ENCODE measurements at places on chromosomes 3 and 15. TPM values are rescaled to one million over a fixed set of nuclear protein-coding genes. Genes with fewer than 3 reads are reported as not detected.

GOLGA8T gene
- 0.04 TPM for polyA plus RNA-seq

GRCh38 chr15:50049871-50050270 lies 69.2 kb downstream of the ATP8B4 start:
- no peak overlapping the region for H3K27ac ChIP-seq
- no peak for DNase-seq
- H3K4me1 ChIP-seq, result no peaks in the 10 kb centered on the region
- no peaks in the 10 kb centered on the region for H3K36me3 ChIP-seq
- H3K27me3 ChIP-seq, result peaks cover 4% of the 10 kb centered on the region

AMIGO3 gene
- 1.2 TPM for polyA plus RNA-seq

GOLGA6L22 gene
- not detected for polyA plus RNA-seq

- no peaks in the 10 kb centered on the region for H3K36me3 ChIP-seq
- H3K27ac ChIP-seq, result peak overlapping the region; percentile 67
- H3K4me3 ChIP-seq, result peak overlapping the region; percentile 72
- H3K27me3 ChIP-seq, result peaks cover 3% of the 10 kb centered on the region
- DNase-seq, result peak; percentile 1
- peaks cover 9% of the 10 kb centered on the region for H3K4me1 ChIP-seq
Observed at GRCh38 chr15:72685301-72685924, 569 bp downstream of the HIGD2B start.

DNA sequence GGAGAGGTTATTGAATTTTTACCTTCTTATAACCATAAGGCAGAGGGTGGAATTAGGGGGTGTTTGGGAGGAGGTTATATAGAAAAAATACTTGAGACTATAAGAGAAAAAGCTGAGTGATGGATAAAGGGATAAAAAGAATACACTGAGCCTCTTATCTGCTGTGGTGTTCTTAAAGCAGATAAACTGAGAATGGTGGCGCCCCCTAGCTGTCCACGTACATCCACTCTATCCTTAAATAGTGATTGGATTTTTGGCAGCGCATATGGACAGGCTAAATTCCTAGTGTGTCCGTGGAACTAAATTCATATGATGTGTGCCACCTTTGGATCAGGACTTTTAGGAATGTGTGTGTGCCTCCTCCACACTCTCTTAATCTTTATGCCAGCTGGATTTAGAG lies 121.1 kb downstream of the OXSM start:
- DNase-seq, result peak; percentile 14
- no peaks in the 10 kb centered on the region for H3K4me1 ChIP-seq
- H3K27me3 ChIP-seq, result no peaks in the 10 kb centered on the region
- H3K36me3 ChIP-seq, result no peaks in the 10 kb centered on the region
- H3K4me3 ChIP-seq, result no peak overlapping the region
- H3K27ac ChIP-seq, result no peak overlapping the region

GRCh38 chr3:69235882-69236281 lies 113.5 kb upstream of the LMOD3 start:
- peaks cover 47% of the 10 kb centered on the region for H3K4me1 ChIP-seq
- no peak overlapping the region for H3K27ac ChIP-seq
- no peak overlapping the region for H3K4me3 ChIP-seq
- no peak for DNase-seq
- H3K36me3 ChIP-seq, result peaks cover 5% of the 10 kb centered on the region

- H3K27me3 ChIP-seq, result peaks cover 12% of the 10 kb centered on the region
- H3K4me3 ChIP-seq, result no peak overlapping the region
- no peak overlapping the region for H3K27ac ChIP-seq
- no peaks in the 10 kb centered on the region for H3K36me3 ChIP-seq
- H3K4me1 ChIP-seq, result no peaks in the 10 kb centered on the region
Observed at GRCh38 chr3:184479426-184480126, 82.0 kb upstream of the EPHB3 start.

GRCh38 chr15:40746916-40747418 lies 8.1 kb downstream of the RMDN3 start:
- no peak overlapping the region for H3K4me3 ChIP-seq
- H3K27me3 ChIP-seq, result no peaks in the 10 kb centered on the region
- H3K4me1 ChIP-seq, result no peaks in the 10 kb centered on the region
- no peak overlapping the region for H3K27ac ChIP-seq

GRCh38 chr3:65020281-65021160 lies 332.7 kb upstream of the ADAMTS9 start:
- no peaks in the 10 kb centered on the region for H3K4me1 ChIP-seq
- H3K27ac ChIP-seq, result no peak overlapping the region
- no peak overlapping the region for H3K4me3 ChIP-seq
- H3K36me3 ChIP-seq, result no peaks in the 10 kb centered on the region
- no peaks in the 10 kb centered on the region for H3K27me3 ChIP-seq

GRCh38 chr15:57609805-57610529 lies 18.3 kb downstream of the MYZAP start:
- peak; percentile 94 for DNase-seq
- no peak overlapping the region for H3K4me3 ChIP-seq
- H3K4me1 ChIP-seq, result peaks cover 25% of the 10 kb centered on the region
- peaks cover 10% of the 10 kb centered on the region for H3K36me3 ChIP-seq
- no peaks in the 10 kb centered on the region for H3K27me3 ChIP-seq

ARHGAP31 gene
- 20.1 TPM for polyA plus RNA-seq

CCR9 gene
- polyA plus RNA-seq, result not detected

DNA sequence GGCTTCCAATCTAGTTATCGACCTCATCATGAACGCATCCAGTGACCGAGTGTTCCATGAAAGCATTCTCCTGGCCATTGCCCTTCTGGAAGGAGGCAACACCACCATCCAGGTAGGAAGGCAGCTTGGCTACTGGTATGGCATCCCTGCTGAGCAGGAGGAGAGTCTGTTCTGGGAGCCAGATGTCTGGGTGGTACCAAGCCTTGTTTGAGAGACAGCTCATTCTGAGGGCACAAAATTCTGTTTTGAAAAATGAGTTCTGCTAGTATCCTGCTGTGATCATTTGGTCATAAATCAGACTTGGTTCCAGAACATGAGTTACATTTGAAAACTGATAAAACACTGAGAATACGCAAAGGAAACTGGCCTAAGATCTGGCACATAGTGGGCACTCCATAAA lies 242.1 kb downstream of the ITPR1 start:
- H3K36me3 ChIP-seq, result no peaks in the 10 kb centered on the region
- no peak for DNase-seq
- H3K4me1 ChIP-seq, result no peaks in the 10 kb centered on the region
- no peak overlapping the region for H3K4me3 ChIP-seq

GRCh38 chr15:66039117-66039871 lies 170.0 kb downstream of the RAB11A start:
- peaks cover 19% of the 10 kb centered on the region for H3K27me3 ChIP-seq
- H3K4me3 ChIP-seq, result no peak overlapping the region
- no peaks in the 10 kb centered on the region for H3K4me1 ChIP-seq
- H3K27ac ChIP-seq, result no peak overlapping the region

RTP1 gene
- polyA plus RNA-seq, result not detected

SLC7A14 gene
- 0.57 TPM for polyA plus RNA-seq

- H3K27ac ChIP-seq, result no peak overlapping the region
- H3K27me3 ChIP-seq, result no peaks in the 10 kb centered on the region
- H3K36me3 ChIP-seq, result no peaks in the 10 kb centered on the region
- no peak overlapping the region for H3K4me3 ChIP-seq
Observed at GRCh38 chr3:117734496-117734895, 1024.9 kb downstream of the TUSC7 start.

DNA sequence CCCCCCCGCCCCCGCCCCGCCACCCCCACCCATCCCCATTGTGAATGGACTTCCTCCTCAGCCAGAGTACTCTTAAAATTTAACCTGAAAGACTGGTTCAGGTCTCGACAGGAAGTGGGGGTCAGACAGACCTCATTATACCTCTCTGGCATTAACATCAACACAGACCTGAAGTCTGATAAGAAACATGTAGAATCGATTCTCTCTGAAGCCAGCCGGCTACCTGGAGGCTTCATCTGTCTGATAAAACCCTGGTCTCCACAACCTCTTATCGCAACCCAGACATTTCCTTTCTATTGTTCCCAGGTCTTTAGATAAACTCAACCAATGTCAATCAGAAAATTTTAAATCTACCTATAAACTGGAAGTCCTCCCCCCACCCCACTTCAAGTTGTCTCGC lies 42.6 kb downstream of the SLCO2A1 start:
- no peaks in the 10 kb centered on the region for H3K27me3 ChIP-seq
- peaks cover 22% of the 10 kb centered on the region for H3K4me1 ChIP-seq
- no peaks in the 10 kb centered on the region for H3K36me3 ChIP-seq
- DNase-seq, result peak; percentile 36
- no peak overlapping the region for H3K27ac ChIP-seq

DNA sequence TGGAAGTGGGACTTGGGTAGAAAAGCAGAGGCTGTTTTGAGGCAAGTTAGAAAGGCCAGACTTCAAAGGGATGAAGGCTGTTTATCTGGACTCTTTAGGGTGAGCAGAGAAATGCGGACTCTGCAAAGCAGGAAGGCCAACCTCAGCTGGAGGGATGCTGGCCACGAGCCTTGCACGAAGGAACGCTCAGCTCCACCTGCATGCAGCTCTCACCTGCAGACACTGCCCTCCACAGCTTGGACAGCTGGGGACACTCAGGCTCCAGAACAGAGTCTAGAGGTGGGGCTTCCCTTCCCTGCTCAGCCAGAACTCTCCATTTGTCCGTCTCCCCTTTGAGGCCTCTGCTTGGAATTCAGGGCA lies 229.7 kb downstream of the ADAMTS17 start:
- no peaks in the 10 kb centered on the region for H3K27me3 ChIP-seq
- no peak overlapping the region for H3K27ac ChIP-seq
- no peaks in the 10 kb centered on the region for H3K36me3 ChIP-seq
- H3K4me3 ChIP-seq, result no peak overlapping the region

CXCR6 gene
- not detected for polyA plus RNA-seq

DNA sequence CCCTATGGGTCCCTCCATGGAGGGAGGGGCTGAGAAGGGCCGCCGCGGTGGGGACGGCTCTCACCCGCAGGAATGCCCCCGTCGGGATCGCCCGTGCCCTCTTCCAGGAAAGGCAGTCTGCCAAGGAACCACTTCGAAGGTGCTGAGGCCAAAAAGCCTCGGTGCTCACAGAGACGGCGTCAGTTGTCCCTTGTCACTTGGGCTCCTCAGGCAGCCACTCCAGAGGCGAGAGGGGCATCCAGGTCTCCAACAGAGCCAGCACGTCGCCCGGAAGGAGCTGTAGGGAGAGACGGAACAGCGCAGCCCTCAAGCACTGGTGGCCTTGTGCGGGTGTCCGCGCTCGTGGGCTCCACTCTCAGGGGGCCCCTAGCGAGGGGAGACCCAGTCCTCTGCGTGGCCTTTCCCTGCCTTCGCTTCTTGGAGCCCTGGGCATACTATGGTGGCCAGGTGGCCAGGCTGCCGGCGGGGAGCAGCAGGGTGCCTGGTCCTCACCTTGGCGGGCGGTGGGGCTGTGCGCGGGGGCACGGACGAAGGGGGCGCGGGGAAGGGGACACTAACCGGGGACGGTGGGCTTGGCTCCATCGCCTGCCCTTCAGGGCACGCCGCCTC lies 994 bp downstream of the MESP1 start:
- peaks cover 12% of the 10 kb centered on the region for H3K27me3 ChIP-seq
- peak; percentile 11 for DNase-seq
- no peak overlapping the region for H3K27ac ChIP-seq
- peak overlapping the region; percentile 38 for H3K4me3 ChIP-seq

Data from endothelial cell of umbilical vein (primary cell).